Iris pigment epithelial cell (primary cell): ENCODE measurements at places on chromosomes 16 and 17.

DNA sequence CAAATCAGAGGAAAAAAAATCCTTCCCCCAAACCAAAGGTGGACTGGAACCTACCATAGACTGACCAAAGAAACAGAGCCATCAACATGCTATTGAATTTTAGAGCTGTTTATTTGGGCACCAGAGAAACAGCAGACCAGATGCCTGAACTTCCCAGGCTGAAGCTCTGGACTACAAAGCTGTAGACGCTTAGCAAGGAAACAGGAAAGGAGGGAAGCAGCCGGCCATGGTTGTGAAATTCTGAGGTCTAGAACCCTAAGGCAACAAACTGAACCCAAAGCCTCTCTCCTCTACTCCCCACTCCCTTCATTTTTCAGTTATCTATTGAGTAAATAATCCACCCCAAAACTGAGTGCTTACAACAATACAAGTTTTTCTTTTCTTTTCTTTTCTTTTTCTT lies 45.4 kb upstream of the MEIOC start:
- DNase-seq, result peak; percentile 42

DNA sequence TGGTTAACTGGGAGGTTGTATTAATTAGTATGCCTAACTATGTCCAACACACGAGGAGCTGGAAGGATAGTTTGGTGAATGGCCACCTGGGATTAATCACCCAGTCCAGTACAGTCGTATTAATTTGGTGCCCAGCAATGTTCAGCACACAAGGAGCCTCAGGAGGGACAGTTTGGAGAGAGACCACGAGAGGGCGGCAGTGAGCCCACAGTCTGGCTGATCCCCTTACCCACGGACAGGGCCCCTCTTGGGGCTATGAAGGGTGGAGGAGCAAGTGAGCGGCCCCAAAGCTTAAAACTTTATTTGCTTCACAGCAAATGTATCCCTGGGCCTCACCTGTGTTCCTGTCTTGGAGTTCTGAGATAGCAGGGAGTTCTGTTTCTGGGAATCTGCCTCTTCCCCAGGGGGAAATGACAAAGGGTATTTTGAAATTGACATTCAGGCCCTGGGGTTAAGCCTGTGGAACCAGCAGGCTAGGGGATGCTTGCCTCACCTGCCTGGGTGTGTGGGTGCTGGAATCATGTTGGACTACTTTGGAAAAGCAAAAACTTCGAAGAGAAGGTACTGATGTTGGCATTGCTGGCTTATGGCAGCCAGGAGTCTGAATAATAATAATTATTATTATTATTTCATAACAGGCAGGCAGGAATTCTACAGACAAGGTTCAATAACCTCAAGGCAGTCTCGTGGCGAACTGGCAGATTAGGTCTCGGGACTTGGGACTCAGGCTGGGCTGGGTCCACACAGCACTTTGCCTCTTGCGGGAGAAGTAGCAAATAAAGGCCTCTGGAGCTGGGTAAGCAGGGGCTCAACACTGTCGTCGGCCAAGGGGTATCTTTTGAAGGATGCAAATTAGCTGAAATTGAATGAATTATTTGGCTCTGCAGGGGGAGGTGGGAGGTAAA lies 227.6 kb upstream of the ASIC2 start:
- DNase-seq, result peak; percentile 1

- DNase-seq, result no peak
Observed at GRCh38 chr16:56372013-56372634, 53.2 kb downstream of the AMFR start.

DNA sequence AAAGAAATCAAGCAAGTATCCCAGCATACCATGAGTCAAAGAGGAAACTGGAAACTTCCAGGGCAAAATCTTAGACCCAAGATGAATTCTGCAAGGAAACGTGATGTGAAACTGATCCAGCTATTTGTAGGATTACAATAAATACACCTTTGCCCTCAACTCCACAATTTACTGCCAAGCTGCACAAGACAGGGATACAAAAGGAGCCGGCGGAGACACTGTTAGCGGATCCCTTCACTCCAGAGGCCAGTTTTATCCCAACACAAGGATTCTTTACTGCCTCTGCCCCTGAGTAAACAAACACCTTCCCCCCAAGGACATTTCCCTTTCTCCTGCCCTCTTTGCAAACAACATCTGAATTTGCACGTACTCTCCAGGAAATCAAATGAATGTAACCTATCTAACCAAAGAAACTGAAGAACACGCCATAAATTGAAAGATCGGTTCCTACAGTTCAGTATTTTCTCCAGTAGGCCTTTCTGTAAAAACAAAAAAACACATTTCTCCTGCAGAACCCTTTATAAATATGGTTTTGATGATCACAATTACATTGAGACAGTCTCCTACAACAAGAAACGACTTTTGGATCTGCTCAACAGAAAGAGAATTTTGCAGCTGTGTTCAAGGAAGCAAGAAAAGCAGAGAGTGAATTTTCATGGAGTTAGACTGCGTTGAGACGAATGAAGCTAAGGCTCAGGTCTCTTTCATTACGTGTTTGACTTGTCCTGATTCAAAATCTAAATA lies 1.4 kb upstream of the CBX2 start:
- no peak for DNase-seq
